ENCODE measurements at places on chromosomes 5 and 9.

- no peak for DNase-seq
Measured at GRCh38 chr5:142800776-142801494, 30.8 kb downstream of the ARHGAP26 start.

- DNase-seq, result no peak
Measured at GRCh38 chr5:120088836-120089235, 375.3 kb upstream of the PRR16 start.

DNA sequence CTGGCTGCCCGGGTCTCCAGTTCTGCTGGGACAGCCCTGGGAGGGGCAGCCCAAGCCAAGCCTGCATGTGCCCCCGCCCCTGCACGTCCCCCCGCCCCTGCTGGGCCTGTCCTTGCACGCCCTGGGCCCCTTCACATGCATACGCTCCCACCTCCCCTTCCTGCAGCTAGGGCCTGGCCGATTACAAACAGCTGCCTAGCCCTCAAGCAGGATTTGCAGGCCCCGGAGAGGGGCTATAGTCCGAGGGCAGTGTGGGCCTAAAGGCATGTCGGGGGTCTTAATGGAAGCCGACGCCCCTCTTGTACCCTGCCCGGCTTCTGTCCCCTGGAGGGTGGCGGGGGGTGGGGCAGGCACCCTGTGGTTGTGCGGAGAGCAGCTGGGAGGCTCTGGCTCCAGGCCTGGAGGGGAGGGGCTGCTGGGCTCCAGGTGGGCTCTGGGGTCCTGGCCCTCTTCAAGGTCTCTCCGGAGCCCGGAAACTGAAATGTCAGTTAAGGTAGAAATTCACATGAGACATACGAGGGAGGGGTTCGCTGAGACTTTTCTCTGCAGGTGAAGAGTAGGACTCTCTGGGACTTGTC lies 16.9 kb downstream of the COL5A1 start:
- DNase-seq, result no peak

DNA sequence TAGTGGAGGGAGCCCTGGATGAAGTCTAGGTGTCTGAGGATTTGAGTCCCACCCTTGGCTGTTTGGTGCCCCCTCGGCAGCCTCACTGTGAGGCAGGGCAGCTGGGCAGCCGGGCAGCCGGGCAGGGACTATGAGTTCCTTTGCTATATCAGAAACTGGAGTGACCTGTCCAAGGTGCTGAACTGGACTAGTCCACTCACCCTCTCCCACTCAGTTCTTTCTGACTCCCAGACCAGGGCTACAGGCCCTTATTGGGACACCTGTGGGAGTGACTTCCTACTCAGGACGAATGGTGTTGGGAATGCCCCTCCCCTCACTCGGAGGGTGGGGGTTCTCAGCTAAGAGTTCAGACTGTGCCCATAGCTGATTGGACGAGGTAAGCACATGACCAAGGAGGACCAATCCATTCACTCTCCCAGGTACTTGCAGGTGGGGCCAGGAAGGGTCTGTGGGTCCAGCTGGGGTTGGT lies 34.1 kb upstream of the RAPGEF1 start:
- peak; percentile 18 for DNase-seq

- no peak for DNase-seq
Measured at GRCh38 chr5:3031733-3032378, 280.4 kb upstream of the IRX2 start.

GRCh38 chr9:128632066-128632465 lies 24.6 kb downstream of the DYNC2I2 start:
- no peak for DNase-seq

DNA sequence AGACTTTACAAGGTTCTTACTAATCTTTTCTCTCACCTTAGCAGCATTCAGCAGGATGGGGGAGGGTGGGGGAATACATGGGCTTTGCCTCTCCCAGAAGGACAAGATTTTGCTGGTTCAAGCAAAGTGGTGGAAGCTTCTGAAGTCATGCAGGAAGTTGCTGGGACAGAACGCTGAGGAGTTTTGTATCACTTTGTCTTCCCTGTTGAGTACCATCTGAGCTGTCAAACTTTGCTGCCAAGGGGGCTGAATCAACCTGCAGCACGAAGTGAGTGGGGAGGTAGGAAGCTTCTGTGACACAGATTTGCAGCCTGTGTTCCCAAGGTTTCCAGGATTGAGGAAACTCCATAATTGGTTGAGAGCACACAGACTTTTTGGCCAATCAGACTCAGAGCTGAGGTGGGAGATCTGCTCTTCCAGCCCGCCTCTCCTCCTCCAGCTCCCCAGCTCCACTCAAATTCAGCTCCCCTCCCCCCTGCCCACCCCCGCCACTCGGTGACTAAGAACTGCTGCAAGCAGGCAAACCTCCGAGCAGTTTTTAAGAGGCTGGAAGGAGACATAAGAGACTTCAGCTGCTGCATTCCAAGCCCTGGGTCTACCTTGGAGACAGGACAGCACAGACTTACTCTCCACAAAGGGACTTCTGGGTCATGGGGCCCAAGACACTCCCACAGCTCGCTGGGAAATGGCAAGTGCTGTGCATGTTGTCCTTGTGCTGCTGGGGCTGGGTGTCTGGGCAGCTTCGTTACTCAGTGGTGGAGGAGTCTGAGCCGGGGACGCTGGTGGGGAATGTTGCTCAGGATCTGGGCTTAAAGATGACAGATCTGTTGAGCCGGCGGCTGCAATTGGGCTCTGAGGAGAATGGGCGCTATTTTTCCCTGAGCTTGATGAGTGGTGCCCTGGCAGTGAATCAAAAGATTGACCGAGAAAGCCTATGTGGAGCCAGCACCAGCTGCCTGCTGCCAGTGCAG lies at the start of gene PCDHGC5:
TSS of gene PCDHGC5 (plus strand) at position 491 of the 971 bp plus-strand sequence. CDS start at position 651, 160 bp downstream.
- DNase-seq, result no peak

- DNase-seq, result no peak
Measured at GRCh38 chr9:35714123-35714522, 17.9 kb downstream of the TLN1 start.

GRCh38 chr5:9212605-9213004 lies 333.3 kb downstream of the SEMA5A start:
- peak; percentile 58 for DNase-seq

DNA sequence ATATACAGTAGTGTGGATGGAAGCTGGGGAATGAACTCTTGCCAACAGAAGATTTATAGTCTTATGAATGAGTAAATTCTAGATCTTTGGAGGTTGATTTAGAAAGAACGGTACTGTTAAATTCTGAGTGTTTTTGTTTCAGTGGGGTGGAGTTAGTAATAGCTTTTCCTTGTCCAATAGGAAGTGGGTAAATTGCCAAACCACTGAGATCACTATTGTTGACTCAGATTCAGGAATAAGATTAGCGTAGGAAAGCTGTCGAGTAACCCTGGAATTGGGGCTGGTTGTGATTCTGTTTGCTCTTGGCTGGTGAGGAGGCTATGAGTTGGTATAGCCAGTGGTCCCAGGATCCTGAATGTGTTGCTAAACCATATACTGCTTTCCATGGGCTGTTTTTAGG lies 155.6 kb downstream of the ARHGAP26 start:
- DNase-seq, result peak; percentile 29

GRCh38 chr5:169411786-169412430 lies 111.0 kb upstream of the SLIT3 start:
- DNase-seq, result no peak

DNA sequence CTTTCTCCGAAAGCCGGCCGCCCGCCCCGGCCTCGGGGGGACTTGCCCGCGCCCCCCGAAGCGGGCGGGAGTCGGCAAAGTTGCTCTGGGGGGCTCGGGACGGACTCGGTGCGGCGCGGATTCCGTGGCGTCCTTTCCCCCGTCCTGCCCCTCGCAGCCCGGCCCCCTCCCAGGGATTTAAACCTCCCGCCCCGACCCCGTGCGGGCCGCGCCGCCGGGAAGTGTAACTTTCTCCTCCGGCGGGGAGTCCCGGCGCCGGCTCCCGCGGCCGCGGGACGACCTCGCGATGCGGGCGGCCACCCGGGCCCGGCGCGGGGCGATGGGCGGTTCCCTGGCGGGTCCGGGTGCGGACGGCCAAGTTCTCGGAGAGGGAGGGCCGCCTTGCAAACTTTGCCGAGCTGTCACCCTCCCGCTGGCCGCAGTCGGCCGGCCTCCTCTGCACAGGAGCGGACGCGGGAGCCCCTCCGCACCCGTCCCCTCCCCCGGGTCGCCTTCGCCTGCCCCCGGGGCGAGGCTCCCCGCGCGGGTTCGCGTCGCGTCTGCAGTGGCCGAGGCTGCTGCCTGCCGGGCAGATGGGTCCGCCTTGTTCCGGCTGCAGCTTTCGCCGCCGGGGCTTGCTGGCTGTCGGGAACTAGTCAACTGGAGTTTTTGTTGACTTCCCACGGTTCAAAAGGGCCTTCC lies 732 bp downstream of the PBX3 start:
- no peak for DNase-seq

DNA sequence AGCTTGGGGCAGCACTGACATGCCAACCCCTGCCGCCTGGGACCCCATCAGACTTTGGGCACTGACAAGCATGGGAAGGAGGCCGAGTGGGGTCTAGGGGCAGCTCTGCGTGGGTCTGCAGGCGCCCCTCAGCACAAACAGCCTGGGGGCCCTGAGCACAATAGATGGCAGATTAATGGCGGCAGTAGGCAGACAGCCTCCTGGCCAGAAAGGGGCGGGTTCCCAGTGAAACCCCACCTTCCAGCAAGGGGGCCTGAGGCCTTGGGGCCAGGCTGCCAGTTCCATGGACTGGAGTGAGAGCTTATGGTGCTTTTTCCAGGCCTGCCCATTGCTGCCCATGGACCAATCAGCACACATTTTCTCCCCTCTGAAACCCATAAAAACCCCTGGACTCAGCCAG lies 2031.2 kb downstream of the EFNA5 start:
- DNase-seq, result no peak

- no peak for DNase-seq
Measured at GRCh38 chr5:178176791-178177190, 10.4 kb downstream of the GMCL2 start.

- no peak for DNase-seq
Measured at GRCh38 chr9:79565245-79565644, 6.5 kb upstream of the TLE4 start.

GRCh38 chr9:133106511-133107244 lies 14.4 kb downstream of the RALGDS start:
- DNase-seq, result no peak

GRCh38 chr9:15873573-15874177 lies 320.8 kb downstream of the CCDC171 start:
- DNase-seq, result peak; percentile 11

GRCh38 chr5:7894439-7894838 lies 25.5 kb downstream of the MTRR start:
- no peak for DNase-seq

DNA sequence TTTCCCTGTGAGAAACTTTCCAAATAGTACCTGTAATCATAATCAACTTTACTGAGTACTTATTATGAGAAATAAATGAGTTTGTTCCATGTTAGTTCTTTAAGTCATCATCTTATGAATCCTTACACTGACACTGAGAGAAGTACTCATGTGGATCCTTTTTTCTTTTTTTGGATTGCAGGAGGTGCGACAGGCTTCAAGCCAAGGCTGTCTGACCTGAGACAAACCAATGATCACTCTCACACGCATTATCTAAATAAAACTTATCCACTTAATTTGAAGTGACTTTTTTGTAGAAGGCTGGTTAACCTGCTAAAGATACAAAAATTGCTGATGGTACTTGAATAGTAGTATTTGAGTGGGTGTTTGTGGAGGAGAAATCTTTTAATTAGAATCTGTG lies 39.5 kb downstream of the JAKMIP2 start:
- DNase-seq, result no peak

DNA sequence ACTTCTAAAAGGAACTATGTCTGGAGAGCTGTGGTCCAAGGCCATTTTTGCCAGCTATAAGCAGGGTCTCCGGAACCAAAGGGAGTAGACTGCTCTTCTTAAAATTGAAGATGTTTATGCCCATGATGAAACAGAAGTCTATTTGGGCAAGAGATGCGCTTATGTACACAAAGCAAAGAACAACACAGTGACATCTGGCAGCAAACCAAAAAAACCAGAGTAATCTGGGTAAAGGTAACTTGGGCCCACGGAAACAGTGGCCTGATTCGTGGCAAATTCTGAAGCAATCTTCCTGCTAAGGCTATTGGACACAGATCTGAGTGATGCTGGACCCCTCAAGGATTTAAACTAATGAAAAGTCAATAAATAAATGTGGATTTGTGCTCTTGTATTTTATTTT lies 29.7 kb upstream of the GLDC start:
- no peak for DNase-seq

DNA sequence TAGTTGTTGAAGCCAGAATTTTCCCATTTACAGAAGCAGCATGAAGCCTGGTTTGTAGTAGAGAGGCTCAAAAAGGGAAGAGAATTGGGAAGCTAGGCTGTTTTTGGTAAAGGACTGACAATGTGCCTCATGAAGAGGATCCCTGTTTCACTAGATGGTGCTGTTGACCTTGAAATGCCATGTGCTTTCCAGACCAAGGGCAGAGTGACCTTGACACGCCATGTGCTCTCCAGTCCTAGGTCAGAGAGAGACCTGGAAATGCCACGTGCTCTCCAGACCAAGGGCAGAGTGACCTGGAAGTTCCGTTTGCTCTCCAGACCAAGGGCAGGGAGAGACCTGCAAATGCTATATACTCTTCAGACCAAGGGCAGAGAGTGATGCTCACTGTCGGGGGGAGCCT lies 32.0 kb downstream of the UNC13B start:
- no peak for DNase-seq

- peak; percentile 47 for DNase-seq
Measured at GRCh38 chr5:19728571-19728970, 259.4 kb downstream of the CDH18 start.

DNA sequence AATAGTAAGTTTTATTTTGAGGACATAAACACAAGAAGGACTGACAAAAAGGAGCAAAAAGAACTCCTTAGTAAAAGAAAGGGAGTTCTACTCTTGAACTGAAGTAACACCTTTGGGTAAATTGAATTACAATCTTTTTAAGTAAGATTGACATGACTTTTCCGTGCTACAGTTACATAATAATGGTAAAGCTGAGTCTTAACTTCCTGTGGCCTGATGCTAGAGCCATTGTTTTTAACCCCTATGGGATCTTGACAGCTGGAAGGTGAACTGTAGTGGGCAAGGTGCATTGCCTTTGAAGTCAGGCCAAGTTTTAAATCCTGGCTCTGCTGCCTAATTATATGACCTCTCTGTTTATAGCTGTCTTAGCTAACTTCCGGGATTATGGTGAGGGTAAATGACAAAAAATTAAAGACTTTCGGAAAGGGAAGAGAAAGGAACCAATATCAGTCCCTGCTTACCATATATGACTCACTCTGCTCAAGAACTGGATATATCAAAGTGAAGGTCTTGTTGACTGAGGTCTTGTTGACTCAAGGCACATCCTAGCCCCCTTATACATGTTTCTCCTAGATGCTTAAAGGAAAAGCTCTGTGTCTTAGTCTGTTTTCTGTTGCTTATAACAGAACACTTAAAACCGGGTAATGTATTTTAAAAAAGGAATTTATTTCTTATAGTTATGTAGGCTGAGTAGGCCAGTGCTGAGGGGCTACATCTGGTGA lies 6.8 kb downstream of the HSD17B4 start:
- no peak for DNase-seq

GRCh38 chr9:35191105-35191504 lies 29.3 kb downstream of the UNC13B start:
- no peak for DNase-seq

DNA sequence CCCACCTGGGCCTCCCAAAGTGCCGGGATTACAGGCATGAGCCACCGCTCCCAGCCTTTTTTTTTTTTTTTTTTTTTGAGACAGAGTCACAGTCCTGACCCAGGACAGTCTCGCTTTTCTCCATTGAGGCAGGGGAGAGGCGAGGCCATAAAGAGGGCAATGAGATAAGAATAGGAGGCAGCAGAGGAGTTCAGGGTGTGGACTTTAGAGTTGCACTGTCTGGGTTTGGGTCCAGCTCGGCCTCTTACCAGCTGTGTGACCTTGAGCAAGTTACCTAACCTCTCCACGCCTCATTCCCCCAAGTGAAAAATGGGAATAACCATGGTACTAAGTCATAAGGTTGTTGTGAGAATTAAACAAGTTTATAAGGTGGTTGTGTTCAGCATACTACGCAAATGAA lies 24.6 kb upstream of the ANKH start:
- DNase-seq, result no peak
